ENCODE measurements at places on chromosomes 7 and 10.
A peak's percentile ranks its signal among the peaks of the same experiment; 100 is the strongest.

- DNase-seq: no peak
Observed at GRCh38 chr10:92574548-92575261, 812 bp upstream of the IDE start.

GRCh38 chr10:123154711-123155505 is 706 bp downstream of the BUB3 start:
- peak; percentile 41 for DNase-seq

DNA sequence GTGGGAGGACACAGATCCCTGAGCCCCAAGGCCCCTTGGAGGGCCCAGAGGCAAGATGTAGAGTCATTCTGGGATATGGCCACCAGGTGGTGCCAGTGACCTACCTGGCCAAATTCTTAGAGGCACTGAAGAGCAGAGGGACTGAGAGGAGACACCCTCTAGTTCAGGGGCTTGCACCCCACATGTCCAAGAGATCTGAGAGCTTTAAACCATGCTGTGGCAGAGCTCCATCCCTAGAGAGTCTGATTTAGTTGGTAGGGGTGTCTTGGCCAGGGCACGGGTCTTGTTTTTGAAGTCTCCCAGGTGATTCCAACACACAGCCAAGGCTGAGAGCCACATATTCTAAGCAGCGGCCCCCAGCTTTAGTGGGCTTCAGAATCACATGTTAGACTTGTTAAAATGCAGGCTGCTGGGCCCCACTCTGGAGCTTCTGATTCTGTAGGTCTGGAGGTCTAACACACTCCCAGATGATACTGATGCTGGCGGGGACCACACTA is 52.5 kb downstream of the PRF1 start:
- peak; percentile 79 for DNase-seq

DNA sequence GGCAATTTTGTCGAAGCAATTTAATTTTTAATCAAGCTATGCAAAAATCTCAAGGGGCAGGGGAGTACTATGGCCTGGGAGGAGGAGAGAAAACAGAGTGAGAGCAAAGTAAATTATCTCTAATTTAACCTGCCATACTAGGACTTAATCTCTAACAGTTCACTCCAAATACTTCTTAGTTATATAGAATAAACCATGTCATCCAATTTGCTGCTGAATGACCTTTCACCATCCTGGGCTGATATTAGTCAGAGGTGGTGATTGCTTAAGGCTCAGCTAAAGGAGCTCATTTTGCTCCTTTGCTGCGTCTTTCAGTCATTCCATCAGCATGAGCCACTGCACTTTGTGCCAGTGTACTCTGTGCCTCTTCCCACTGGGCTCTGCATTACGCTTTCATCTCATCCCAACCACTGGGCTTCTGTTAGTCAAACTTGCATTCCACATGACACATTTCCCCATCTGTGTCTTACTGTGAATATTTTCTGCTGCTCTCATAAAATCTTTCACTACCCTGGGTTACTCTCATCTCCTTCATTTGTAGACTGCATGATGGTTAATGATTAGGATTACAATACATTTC is 84.3 kb downstream of the CD36 start:
- no peak for DNase-seq

DNA sequence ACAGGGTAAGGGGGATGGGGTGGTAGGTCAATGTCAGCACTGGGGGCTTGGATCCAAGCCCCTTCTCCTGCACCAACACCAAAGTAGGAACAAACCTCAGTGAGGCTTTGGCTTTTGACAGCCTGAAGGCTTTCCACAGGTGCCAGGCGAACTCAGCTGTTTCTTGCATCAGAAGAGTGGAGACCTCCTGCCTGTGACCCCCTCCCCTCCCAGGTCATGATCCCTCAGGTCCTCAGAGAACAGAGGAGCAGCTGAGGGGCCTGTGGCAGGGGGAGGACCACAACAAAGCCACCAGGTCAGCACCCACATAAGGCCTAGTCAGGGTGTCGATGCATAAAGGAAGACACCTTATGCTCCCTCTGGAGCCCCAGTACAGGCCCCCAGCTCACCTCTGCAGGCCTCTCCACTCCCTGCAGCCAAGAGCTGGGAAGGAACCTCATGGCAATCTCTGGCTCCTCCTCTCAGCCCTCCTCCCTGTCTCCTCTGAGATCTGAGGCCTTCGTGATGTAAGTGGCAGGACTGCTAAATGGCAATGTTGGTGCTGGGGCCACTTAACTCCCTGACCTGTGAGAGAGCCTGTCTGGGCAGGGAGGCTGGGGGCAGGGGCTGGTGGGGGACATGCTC is 19.1 kb upstream of the PRRT4 start:
- no peak for DNase-seq

DNA sequence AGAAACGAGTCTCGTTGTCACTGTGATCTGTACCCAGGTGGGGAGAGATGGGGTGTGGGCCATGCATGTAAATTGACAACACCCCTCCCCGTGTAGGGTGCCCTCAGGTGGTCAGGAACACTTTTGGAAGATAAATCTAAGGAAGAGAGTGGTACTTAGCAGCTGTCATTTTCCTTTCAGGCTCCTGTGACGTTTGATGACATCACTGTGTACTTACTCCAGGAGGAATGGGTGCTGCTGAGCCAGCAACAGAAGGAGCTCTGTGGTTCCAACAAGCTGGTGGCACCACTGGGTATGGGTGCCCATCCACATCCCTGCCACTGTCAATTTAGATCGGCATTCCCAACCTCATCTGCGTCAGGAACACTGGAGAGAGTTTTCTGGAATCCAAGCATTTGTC is 6.3 kb downstream of the ZNF862 start:
- DNase-seq: no peak

- DNase-seq: no peak
Observed at GRCh38 chr7:18504965-18505364, 9.4 kb downstream of the HDAC9 start.

GRCh38 chr7:130356876-130357611 is 12.4 kb downstream of the CPA5 start:
- no peak for DNase-seq

GRCh38 chr7:140458201-140458600 is 21.1 kb downstream of the MKRN1 start:
- no peak for DNase-seq

- DNase-seq: peak; percentile 7
Observed at GRCh38 chr10:15262036-15262713, 93.7 kb upstream of the NMT2 start.

DNA sequence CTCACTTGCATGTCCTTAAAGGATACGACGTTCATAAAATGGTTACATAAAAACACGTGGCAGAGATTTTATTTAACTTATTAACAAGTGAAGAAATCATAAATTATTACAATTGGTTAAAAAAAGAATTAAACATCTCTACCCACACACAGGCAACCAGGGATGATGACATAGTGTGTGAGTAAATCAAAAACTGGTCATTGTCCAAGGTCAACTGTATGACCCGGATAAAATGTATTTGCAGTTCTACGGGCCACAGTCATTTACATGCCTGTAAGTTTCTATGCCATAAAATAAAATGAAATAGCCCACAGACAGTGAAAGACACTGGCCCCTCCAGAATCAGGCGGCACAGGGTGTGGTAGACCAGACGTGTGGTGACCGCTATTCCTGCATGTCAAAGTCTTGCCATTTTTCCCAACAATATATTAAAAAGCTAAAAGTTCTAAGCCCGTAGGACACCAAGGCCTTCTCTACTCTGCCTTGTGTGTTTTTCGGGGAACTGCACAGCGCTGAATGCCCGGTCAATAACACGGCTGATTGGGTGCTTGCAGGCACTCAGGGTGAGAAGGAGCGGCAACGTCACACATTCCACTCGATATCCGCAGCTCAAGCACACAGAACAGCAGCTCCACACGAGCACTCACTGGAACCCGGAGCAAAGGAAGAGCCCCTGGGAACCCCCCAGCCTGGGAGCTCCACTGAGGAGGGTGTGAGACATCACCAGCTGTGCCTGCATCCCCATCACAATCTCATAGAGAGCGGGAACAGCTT is 143.3 kb upstream of the PPP2R2D start:
- DNase-seq: no peak

DNA sequence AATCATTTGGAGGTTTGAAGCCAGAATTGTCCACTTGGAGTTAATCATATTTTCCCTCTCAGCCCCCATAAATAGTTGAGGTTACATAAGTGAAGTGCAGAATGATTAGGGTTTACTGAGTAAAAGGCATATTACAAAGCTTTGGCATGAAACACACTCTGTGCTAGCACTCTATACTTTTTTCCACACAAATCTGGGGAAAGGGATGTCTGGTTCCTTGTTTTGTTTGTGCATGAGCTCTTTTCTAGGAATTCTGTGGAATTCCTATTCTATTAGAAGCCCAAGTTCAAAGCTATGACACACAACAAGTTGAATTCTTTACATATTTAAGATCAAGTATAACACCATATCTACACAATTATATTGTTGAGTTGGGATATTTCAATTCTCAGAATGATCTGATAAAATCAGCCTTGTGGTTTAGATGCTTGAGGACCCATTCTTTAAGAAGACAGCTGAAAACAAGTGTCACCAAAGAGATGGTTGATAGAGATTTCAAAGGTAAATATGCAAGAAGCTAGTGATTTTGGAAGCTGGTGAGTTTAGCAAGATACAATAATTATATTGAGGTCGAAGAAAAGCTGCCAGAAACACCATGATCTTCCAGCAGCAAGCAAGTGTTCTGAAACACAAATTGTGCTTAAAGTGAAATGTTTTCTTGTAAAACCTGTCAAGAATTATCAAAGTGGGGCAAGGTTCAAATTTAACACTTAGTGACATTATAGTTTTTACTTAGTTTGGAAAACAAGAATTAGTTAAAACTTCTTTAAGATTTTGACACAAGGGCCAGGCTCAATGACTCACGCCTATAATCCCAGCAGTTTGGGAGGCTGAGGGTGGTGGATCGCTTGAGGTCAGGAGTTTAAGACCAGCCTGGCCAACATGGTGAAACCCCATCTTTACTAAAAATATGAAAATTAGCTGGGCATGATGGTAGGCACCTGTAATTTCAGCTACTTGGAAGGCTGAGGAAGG is 122.6 kb downstream of the INHBA start:
- DNase-seq: no peak

GRCh38 chr7:29276199-29276598 is 81.6 kb downstream of the CHN2 start:
- DNase-seq: no peak

DNA sequence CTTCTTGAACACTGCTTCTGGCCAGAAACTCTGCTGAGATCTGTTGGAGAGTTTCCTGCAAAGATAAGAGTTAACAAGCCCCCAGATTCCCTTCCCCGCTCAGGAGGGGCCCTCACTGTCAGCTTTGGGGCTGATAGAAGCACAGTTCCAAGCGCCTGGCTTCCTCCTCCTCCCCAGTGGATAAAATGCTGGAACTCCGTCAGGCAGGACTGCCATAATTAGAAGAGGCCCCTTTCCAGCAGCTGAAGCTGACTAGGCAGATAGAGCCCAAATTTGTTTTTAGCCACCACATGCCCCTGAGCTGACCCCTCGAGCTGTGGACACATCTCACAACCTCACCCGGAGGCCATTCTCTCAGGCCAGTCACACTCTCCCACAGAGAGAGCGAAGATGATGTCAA is 89.4 kb downstream of the TBXAS1 start:
- DNase-seq: no peak

GRCh38 chr7:107975394-107976013 is 27.5 kb downstream of the LAMB1 start:
- DNase-seq: no peak

GRCh38 chr7:128883622-128884448 is 21.2 kb downstream of the ATP6V1F start:
- DNase-seq: peak; percentile 91

DNA sequence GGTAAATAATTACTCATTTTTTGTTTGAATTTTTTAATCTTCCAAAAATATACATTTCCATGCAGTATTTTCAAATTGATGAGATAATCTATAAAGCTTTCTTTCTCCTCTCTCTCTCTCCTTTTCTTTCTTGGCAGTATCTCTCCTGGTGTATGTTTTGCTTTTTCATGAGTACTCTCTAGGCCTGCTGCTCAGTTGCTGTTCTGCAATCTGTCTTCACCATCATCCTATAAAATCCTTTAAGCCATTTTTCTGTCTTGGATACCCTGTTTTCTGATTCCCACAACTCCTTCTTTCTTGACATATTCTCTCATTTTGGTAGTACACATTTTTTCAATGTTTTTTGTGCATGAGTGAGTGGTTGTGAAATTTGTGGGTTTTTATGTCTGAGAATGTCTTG is 1558.1 kb upstream of the LRRTM3 start:
- no peak for DNase-seq

DNA sequence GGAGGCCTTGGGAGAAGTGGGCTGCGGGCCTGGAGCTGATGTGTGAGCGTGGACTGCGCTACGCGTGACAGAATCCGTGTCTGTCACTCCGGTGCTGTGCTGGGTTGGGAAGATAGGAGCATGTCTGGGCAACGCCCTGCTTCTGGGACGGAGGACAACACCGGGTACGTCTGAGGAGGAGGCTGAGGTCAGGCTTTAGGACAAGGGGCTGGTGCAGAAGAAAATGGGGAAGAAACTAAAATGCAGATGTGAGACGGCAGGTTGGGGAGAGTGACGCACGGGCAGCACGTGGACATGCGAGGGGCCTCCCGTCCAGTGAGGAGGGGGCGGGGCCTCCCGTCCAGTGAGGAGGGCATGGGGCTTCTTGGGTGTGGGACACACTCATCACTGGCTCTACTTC is 207.4 kb downstream of the DNAJB6 start:
- no peak for DNase-seq

DNA sequence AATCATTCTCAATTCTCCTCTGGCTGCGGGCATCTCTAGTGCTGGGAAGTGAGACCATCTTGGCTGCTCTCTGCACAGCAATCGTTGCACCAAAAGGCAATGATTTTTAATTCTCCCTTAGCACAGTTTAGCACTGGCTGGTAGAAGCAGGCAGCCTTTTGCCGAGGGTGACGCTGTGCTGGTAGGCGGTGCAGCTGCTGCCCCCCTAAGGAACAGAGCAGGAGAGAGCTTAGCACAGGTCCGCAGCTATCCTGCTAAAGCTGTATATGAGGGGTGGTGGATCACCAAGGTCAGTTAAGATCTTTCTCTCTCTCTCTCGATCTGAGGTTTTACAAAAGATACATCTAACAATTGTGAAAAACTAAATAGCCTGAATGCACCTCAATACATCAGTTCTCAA is 390.1 kb downstream of the GATA3 start:
- DNase-seq: peak; percentile 70

DNA sequence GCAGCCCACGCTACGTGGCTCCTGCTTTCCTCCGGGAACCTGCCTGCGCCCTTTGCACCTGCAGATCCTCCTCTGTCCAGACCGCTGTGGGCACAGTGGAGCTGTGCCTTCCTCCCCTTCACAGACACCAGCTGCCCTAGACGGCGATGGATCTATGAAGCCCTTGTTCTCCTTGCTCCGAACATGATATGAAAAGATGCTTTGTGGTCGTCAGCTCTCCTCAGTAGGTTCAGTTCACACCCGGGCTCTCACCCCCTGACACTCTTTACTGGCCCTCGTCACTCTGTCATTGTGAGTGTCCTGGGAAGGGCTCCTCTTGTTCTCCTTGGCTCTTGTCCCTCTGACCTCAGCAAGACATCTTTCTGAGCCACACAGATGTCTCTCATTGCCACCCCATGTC is 4.2 kb downstream of the ZNF488 start:
- no peak for DNase-seq

GRCh38 chr7:111873963-111874690 is 311.8 kb upstream of the IMMP2L start:
- no peak for DNase-seq
